ENCODE measurements at places on chromosomes 6 and 20.

- DNase-seq: no peak
Measured at GRCh38 chr6:37454420-37455140, 21.6 kb downstream of the CMTR1 start.

DNA sequence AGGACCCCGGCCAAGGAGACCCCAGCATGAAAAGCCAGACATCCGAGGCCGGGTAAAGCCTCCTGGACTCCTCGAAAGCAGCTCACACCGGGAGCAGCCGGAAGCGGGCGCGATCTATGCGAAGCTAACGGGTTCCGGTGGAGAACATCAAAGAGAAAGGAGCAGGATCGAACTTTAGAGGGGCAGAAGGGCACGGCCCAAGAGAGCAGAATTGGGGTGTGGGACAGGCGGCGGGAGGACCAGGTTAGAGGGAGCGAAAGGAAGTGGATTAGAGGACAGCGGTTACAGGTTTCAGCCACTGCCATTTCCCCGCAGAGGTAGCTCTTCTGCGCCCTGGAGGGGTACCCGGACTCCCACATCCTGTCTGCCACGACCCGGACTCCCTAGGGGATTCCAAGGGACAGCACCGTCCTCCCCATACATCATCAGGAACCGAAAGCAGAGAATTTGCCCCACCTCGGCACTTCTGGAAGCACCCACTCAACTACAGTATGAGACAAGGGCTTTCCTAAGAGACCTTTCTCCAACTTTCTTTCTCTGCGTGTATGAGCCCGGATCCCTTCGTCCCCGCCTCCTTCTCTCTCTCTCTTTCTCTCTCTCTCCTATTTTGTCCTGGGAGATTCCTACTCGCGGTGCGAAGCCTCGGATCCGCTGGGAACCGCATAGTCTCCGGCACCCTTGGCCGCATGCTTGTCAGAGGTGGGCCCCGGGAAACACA is 507 bp upstream of the VGLL2 start:
- DNase-seq: no peak

- no peak for DNase-seq
Measured at GRCh38 chr6:33875696-33876095, 71.9 kb upstream of the MLN start.

DNA sequence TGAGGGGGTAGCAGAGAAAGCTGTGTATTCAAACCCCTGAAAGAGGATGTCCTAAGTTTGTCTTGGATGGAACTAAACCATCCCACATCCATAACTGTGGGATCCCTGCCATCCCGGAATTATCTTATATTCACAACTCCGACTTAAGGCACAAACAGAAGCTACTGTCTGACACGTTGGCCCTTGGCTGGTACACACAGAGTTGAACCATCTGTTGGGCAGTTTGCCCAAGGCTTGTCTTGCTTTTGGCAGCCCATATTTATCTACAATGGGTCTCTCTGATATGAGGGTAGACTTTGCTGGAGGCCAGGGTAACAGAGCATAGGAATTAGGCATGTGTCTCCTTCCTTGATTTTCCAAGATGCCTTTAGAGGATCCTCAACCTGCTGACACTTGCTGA is 116.6 kb upstream of the PROKR2 start:
- DNase-seq: no peak

DNA sequence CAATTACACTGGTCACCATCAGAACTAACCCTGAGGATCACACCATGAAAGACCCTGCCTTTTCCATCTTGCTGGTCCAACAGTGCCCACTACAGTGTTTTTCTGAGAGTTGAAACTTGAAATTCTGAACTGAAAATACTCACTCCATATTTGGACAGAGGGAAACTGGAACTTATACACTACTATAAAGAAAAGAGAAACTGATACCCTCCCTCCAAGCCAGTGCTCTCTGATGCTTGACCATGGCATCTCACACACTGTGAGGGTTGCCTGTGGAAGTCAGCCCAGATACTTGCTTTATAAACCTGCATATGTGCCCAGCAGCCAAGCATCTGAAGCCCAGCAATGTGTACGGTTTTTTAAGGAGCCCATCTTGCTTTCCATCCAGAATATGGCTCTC is 108.7 kb downstream of the FOXA2 start:
- no peak for DNase-seq

- no peak for DNase-seq
Measured at GRCh38 chr20:58576603-58576970, 61.4 kb upstream of the APCDD1L start.

- DNase-seq: no peak
Measured at GRCh38 chr6:167529444-167530335, 204.8 kb downstream of the TTLL2 start.

DNA sequence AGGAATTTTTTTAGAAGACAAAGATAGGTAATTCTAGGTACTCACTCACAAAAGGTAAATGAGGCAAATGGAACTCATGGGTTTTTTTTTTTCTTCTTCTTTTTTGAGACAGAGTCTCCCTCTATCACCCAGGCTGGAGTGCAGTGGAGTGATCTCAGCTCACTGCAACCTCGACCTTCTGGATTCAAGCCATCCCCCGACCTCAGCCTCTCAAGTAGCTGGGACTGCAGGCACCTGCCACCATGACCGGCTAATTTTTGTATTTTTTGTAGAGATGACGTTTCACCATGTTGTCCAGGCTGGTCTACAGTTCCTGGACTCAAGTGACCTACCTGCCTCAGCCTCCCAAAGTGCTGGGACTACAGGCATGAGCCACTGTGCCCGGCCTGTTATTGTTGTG is 126.1 kb downstream of the LRRC1 start:
- no peak for DNase-seq
